ENCODE measurements at places on chromosomes 16 and 17.

- DNase-seq = no peak
Measured at GRCh38 chr17:74442291-74442669, 10.4 kb downstream of the GPRC5C start.

GRCh38 chr17:34811561-34811960, 149.7 kb downstream of the CCT6B start:
- DNase-seq = no peak

DNA sequence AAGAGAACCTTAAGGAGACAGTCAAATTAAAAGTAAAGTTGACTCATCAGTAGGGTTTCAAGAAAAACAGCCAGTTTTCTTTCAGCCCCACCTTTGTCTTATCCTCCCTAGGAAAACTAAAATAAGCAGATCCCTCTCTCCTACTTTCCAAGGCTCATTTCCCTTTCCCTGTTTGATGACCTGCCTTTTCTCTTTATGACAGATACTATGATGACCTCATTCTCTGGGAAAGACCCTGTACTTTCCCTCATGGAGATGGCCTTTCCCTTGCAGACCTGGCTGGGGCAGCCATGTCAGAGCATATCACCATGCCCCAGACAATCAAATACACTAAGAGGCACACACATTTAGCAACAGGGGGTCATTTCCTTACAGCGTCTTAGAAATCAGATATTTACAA, 53.6 kb downstream of the GPR139 start:
- DNase-seq = no peak

DNA sequence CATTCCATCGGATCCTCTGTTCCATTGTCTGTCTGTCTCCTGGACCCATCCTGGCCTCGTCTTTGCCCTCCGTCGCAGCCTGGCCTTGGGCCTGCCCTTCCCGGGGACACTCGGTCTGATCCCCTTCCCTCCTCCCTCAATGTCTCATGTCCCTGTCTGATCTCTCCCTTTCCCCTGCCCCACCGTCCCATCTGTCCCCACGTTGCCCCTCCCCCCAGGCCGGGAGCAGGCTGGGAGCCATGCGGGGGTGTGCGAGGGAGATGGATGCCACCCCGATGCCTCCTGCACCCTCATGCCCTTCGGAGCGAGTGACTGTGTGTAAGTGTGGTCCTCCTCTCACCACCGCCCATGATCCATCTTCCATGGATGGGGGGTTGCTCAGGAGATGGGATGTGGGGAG, 5.3 kb upstream of the ATP2A1 start:
- no peak for DNase-seq

GRCh38 chr17:59378675-59379074, 47.2 kb downstream of the YPEL2 start:
- DNase-seq = no peak

DNA sequence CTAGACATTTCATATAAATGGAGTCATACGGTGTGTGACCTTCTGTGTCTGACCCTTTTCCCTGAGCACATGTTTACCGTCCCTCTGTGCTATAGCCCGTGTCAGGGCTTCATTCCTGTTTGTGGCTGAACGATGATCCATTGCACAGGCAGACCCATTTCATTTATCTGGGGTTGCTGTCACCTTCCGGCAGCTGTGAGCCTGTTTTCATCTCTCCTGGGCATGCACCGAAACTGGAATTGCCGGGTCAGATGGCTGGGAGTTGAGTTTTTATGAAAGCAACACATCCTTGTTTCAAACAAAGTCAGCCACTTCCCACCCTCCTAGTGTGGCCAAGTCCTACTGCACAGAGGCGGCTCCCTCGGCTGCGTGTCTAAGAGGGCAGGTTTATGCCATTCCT, 25.5 kb downstream of the BAIAP2 start:
- DNase-seq = no peak

DNA sequence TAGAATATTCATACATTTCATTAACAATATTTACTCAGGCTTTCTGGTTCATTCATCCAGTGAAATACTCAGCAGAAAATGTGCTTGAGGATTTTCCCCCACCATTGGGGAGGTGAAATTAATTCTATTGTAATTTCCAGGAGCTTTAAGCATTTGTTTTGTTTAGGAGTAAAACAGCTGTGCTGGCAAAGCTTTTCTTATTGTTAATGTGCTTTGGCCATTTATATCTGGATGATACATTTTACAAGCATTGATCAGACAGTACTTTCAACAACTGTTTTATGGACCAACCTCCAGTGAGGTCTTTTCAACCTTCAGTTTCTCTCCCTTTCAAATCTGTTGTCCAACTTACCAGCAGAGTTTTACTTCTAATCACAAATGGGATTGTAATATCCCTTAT, 672.4 kb downstream of the CDH11 start:
- DNase-seq = no peak

Data from activated CD8-positive, alpha-beta memory T cell treated with anti-CD3 and anti-CD28 coated beads, Interleukin-2, amount 50 U/mL, for 48 hours (primary cell).